ENCODE measurements at places on chromosomes 13 and 19.

DNA sequence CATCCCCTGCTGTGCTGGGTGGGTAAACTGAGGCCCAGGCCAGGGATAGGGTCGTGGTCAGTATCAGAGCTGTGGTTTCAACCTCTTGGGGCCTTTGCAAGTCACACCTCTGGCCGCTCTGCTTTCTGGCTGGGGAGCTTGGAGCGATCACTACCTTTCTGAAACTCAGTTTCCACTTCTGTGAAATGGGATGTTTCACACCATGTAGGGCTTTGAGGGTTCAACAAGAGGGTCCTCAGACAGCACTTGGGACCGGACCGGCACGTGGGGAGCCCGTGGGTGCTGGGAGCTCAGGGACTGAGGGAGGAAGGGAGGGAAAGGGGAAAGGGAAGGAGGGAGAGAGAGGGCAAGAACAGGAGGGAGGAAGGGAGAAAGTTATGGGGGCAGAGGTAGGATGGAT, 21.1 kb downstream of the PGLS start:
- no peak for DNase-seq

DNA sequence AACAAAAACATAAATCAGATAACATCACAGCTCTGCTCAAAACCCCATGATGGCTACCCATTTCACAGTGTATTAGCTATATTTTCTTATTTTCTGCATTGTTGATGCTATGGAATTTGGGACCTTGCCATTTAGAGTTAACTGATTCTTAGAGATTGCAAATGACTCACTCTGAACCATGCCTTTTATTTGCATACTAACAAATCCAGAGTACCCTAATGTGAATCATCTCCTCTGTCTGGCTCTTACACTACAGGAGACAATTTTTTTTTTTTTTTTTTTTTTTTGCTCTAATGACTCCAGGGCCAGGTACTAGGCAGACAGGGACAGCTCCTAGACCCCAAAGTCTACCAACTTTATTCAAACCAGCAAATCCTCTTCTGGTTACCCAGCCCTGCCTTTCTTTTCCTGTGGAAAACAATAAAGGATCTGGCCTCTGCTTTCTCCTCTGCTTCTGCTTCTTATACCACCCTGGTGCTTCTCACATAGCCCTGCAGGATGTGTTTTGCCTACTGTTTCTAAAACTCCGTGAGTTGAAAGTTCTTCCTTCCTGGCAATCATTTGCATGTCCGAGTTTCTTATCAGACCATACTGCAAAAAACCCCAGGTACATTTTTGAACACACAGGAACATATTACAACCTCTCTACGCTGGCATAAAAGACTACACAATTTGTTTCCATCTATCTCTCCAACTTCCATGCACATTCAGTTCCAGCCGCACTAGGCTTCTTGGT, 10.6 kb upstream of the ZNF460 start:
- no peak for DNase-seq

GRCh38 chr13:51370116-51370515, 30.6 kb downstream of the SERPINE3 start:
- no peak for DNase-seq

DNA sequence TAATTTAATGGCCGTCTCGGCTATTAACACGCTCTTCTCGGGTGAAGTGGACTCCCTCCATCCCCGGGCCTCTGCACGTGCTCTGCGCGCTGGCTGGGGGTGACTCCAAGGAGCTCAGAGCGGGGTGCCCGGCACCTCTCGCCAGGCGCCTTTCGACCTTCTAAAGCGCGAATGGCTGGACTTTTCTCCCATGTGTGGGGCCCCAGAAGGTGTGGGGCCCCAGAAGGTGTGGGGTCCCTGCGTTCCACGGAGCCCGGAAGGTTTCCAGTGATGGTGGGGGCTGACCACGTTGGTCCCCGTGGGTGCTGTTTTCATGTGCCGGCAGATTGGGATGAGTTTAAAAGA, 3.3 kb upstream of the ALOX5AP start:
- no peak for DNase-seq

All from CD4-positive, alpha-beta T cell treated with Interleukin-10 for 1 hour (primary cell).